ENCODE measurements at places on chromosomes 7 and 10.

DNA sequence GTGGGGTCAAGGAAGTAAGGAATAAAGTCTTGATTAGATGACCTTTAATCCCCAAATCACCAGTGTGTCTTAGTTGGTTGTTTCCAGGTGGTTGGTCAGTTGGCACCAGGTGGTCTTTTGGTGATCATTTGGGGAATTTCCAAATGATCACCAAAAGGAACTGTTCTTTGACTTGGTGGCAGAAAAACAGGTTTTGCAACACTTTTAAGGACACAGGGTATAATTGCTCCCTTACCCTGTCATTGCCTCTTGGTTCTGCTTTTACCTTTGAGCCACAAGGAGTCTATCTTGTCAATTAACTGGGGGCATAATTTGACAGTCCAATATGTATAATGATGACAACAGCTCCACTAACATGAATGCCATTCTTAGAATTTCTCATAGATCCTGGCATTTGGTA is 104.2 kb downstream of the ADK start:
- ATAC-seq, result no peak

DNA sequence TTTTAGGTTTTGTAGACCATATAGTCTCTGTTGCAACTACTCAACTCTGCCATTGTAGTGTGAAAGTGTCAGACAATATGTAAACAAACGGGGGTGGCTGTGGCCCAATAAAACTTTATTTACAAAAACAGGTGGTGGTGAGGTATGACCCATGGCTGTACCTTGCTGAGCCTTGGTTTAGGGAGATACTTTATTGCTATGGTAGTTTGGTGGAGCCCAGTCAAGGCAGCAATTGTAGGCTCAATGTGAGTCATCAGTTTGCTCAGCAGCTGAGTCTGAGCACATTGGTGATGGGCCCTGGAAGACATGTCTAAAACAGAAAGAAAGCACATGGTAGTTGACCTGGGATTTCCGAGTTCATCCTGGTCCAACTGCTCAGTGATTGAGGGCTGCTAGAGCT is 242.5 kb downstream of the REEP3 start:
- ATAC-seq, result no peak

DNA sequence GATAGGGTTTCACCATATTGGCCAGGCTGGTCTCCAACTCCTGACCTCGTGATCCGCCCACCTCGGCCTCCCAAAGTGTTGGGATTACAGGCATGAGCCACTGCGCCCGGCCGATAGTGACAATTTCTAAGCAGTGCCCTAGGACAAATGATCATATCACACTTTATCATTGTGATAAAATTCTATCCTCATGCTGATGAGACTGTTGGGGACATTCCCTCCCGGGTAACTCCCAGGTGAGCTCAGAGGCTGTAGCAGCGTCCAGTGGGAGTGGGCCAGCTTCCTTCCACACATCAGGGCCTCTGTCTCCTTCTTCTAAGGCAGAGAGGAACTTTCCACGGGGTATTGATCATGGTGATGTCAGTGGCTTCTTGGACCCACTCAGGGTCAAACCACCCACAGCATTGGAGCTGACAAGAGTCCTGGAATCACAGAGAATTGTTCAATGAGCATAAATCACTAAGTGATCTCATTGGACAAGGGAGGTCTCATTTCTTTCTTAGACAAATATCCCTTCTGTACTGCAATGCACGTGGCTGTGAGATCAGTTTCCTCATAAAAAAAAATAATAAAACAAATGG is 256.1 kb downstream of the KLF6 start:
- no peak for ATAC-seq

DNA sequence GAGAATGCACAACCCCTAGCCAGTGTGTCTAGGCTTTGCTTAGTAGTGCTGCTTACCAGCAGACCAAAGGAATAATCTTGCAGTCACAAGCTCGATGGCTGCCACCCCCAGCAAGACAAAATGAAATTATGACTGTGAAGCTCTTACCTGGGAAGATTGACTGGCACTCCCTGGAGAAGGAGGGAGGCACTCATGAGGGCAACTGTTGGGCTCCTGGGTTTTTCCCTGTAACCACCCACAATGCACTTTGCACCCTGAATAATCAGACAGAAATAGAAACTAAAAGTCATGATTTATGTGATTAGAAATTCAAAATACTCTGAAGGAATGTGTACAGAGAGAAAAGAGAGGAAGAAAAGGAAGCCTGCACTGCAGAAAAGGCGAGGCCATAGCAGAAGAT is 144.3 kb upstream of the DGKB start:
- ATAC-seq, result no peak

GRCh38 chr10:130368761-130369560 is 232.8 kb downstream of the GLRX3 start:
- ATAC-seq, result no peak

DNA sequence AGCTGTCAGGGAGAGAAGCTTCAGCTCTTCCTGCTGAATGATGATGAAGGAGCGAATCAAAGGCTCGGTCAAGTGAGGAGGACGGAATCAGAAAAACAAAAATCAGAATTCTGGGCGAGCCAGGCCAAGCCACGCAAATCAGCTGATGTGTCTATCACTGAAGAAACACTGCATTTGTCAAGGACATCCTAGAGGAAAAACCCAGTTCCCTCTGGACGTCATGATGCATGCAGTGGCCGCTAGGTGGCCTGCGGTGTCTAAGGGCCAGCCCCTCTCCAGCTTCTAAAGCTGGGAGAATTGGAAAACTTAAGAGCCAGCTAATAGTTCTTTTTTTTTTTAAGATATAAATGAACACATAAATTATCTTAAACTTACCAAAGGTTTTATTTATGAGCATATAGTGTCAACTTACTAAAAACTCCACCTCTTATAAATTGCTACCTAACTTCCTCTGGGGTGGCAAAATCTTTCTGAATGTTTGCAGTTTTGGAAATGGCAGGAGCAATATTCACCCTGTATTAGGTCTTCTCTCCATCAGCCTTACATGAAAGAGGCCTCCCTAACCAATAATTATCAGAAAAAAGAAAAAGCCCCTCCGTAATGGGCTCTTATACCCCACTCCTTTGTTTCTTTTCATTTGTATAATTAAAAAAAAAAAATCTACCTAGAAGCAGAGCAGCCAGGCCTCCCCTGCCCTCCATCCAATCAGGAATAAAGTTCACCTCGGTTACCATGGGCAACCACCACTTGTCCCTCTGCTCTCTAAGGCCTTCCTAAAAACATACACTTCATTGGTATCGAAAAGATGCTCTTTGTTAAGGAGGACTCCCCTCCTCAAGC is 186.8 kb downstream of the USP6NL start:
- ATAC-seq, result peak; percentile 89

GRCh38 chr10:64732372-64732957 is 1211.3 kb downstream of the REEP3 start:
- ATAC-seq, result no peak

DNA sequence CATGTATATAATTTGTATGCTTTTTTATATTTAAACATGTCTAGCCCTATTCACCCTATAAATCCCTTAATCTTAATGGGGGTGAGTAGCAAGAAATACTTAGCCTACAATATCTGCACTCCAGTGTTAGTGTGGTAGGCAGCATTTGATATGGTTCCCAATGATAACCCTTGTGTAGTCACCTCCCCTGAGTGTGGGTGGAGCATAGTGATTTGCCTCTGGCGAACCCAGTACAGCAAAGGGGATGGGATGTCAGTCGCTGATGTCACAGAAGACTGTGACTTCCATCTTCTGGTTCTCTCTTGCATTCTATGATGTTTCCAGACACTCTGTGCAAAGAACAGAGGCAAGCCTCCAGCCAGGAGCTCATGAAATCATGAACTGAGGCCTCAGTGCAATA is 211.2 kb downstream of the CRPPA start:
- no peak for ATAC-seq

GRCh38 chr10:78389419-78389818 is 355.8 kb downstream of the RPS24 start:
- no peak for ATAC-seq

DNA sequence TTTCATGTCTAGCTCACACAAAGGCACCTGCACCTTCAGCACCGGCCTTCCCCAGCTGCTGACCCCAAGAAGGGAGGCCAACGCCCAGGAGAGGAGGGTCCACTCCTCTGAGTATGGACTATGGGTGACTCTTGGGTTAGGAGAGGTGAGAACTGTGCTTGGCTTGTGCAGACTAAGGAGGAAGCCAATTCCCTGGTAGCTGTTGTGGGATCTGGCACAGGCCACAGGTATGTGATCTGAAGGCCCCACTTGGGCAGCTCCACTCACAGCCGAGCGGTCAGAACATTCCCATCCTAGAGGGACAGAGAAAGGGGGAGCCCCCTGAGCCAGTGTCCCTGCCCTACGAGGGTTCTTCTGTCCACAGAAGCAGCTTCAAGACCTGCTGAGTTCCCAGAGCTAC is 52.8 kb upstream of the FIGNL1 start:
- ATAC-seq, result no peak

DNA sequence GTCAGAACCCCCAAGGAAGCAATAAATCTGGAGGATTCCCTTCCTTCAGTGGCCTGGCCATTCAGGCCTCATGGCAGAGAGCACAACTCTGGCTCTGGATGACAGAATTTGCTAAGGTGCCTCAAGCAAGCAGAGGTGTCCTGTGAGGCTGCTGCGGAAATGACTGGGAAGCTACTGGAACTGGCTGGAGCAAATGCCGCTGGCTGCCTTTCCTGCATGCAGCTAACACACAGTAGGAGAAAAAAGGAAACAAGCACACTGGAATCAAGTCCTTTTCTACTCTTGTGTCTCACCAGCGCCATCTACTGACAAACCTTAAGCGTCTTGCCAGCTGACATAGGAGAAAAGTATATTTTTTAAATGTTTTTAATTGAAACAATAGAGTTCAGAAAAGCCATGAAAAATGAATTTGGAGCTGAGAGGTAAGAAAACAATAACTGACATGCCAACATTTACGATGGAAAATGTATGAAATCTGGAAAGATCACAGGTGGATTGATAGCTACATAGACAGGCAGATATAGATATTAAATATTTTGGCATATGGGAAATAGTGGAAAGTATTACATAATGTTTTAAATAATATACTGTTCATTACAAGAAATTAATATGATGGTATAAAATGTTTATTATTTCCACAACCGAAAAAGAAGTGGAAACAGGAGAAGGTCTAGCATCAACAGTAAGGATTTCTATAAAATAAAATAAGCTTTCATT is 951.6 kb downstream of the ANKRD7 start:
- ATAC-seq, result peak; percentile 78
